Fibroblast of pulmonary artery (primary cell): ENCODE measurements at places on chromosomes 3 and 15.

GRCh38 chr15:40436892-40437751 is 3.6 kb upstream of the BAHD1 start:
- DNase-seq: no peak

DNA sequence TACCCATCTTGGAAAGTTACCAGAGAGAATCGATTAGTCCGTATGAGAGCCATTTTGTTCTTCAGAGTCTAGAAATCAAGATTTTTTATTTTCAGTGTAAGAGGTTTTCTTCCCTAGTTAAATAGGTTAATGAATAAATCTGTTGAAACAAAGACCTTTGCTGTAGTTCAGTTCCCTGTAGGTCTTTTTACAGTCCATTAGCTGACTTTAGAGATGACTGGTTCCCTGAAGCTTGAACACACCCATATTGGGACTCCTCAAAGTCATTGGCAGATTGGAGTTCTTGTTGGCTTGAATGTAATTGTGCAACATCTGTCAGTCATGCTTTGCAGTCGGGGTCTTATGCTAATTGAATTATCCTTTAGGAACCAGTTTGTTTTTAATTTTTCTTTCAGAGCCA is 45.3 kb downstream of the SEMA6D start:
- DNase-seq: no peak

DNA sequence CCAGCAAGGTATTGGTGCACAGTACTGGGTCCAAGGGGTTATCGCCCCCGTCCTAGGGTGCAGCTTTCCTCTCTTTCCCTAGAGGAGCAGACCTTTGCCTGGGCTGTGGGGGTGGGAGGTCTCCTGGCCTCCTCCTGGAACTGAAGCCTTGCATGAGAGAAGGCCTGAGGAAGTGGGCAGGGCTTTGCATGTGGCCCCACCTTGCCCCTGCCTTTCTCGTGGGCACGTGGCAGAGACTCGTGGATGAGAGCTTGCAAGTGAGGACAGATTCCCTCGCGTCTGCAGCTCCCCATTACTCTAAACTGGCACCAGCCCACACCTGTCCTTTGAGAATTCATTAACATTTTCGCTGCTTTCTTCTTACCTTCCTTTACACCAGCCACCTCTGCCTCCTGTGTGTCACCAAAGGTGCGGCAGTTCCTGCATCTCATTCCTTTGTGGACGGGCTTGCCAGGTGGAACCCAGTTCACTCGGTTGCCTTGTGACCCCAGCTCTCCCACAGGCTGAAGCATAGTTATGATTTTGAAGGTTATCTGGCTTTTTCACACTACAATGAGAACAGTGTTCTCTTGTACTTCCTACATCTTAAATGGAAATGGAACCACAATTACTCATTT is 40.9 kb upstream of the NR2C2 start:
- no peak for DNase-seq

DNA sequence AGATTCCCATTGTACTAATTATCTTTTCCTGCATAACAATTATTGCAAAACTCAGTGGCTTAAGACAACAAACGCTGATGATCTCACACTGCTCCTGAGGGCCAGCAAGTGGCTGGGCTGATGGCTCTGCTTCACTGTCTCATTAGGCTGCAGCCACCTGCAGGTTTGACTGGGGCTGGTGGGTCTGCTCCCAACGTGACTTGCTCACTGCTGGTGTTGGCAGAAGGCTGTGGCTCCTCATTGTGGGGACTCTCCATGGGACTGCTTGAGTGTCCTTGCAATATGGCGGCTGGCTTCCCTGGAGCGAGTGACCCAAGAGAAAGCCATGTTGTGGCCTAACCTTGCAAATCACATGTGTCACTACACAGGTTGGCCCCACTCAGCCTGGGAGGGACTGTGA is 71.1 kb downstream of the PLXNA1 start:
- no peak for DNase-seq

DNA sequence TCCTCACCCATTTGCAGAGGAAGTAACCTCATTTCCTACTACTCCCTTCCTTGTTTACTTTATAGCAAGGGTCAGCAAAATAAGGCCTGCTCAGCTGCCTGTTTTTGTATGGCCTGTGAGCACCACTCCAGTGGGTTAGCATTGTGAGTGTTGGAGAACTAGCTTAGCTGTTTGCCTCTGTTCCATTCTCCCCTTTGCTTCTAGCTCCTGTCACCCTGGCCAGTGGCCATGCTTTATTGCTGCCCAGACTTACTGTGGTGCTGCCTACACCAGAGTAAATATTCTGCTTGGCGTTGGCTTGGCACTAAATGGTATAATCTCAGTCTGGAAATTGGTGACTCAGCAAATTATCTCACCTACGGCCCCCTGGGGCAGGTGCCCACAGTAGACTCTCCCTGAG is 8.8 kb downstream of the PDCD6IP start:
- DNase-seq: peak; percentile 27

DNA sequence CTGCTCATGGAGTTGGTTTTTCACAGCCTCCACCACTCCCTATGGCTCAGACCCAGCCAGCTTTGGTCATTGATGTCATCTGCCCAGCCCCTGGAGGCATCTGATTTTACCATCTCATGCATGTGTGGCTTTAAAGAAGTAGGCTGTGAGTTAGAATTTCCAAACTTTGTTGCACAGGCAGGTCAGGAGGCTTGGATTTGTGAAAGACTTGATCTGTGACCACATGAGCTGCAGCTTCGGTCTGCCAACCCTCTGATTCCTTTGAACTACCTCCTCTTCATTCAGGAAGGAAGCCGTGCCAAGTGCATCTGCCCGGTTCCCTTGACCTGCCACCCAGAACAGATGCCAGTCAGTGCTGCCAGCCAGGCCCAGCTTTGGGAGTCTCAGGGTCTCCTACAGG is 9.2 kb downstream of the CTXND1 start:
- DNase-seq: no peak

DNA sequence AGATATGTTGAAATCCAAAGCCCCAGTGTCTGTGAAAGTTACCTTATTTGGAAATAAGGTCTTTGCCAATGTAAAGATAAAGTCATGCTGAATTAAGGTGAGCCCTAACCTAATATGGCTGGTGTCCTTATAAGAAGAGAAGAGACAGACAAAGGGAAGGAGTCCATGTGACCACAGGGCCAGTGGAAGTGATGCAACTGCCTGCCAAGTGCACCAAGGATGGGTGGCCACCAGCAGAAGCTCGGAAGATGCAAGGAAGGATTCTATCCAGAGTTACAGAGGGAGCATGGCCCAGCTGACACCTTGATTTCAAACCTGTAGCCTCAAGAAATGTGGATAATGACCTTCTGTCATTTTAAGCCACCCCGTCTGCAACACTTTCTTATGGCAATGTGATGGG is 35.3 kb upstream of the PGPEP1L start:
- DNase-seq: no peak

- DNase-seq: no peak
Observed at GRCh38 chr3:66425032-66425431, 75.8 kb downstream of the LRIG1 start.
